ENCODE measurements at places on chromosomes 6 and 20.

DNA sequence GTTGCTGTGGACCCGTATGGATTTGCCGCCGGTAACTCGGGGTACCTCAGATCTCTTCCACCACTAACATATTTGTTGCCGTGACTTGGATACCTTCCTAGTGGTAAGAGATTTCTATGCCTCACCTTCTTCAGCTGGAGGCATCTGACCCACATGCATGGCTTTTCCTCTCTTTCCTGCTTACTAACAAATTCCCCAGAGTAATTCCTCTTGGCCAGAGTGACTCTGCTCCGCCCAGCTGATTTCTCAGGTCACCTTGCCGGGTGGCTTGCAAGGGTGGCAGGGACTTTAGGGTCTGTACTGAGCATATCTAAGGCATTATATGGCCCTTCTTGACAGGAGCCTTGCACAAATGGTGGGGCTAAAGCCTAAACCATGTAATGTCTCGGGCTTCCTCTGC lies 38.2 kb downstream of the FAM184A start:
- DNase-seq = no peak

DNA sequence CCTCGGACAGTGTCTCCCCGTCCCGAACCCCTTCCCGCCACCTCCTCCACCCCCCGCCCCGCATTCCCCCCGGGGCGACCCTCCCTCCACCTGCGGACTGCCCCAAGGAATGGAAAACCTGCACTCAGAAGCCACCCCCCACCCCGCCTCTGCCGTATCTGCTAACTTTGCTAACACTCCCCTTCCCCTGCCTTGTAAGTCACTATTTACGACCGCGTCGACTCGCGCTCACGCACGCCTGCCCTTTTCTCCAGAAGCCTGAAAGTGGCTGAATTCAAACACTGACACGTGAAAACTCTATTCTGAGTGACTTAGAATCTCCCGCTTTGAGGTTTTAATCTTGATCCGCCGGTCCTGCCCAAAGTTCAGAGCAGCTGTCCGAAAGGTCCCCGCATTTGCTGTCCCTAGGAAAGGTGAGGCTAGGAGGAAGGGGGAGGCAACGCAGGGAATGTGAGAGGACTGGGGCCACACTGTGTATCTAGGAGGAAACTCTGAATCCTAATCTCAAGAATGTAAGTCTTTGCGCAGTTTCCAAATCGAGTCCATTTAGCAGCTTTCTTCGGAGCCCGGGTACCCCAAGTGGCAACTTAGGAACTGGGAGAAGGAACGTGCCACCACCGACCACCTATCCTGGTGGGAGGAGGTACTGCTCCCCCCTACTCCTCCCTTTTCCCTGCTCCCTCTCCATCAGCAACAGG lies 9.3 kb upstream of the POU3F2 start:
- DNase-seq = no peak

GRCh38 chr20:528923-529604 lies 14.5 kb downstream of the CSNK2A1 start:
- DNase-seq = no peak

DNA sequence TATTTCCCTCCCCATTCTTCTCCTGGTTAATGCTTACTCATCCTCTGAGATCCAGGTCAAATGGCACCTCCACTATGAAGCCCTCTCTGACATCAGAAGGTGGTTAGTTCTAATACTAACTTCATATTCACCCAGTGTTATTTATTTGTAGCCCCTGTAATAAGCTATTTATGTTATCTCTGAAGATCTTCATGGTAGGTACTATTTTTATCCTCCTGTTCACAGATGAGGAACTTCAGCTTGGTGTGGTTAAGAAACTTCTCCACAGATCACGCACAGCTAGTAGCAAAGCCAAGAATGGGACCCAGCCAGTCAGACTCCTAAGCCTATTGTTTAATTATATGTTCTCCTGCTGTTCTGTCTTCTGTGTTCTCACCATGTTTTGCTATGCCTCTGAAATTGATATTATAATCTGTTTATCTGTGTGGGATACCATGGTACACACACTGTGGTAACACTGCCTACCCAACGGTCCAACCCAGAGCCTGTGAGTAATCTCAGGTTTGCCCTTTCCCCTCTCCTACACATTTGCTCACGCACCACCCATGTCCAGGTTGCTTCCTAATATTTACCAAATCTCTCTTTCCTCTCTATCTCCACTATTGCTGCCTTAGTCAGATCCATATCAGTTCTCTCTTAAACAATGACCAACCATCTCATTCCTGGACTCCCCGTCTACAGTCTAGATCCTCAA lies 98.4 kb downstream of the IPCEF1 start:
- DNase-seq = no peak
